ENCODE measurements at places on chromosomes 3 and 15.

DNA sequence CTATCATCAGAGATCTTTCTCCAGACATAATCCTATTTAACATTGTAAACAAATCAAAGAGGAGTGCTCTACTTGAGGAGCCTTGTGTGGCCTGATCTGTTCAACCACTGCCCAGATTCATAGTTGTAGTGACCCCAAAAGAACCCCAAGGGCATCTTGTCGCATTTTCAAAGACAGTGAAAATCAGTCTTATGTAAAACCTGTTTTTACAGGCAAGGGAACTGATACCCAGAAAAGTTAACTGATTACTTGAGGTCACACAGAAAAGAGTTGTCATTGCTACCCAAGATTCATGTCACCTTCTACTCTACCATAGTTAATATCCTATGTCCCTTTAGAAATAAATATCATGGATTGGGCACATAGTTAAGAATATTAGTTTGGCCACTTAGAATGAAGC lies 40.5 kb upstream of the ARPP21 start:
- no peak for DNase-seq

DNA sequence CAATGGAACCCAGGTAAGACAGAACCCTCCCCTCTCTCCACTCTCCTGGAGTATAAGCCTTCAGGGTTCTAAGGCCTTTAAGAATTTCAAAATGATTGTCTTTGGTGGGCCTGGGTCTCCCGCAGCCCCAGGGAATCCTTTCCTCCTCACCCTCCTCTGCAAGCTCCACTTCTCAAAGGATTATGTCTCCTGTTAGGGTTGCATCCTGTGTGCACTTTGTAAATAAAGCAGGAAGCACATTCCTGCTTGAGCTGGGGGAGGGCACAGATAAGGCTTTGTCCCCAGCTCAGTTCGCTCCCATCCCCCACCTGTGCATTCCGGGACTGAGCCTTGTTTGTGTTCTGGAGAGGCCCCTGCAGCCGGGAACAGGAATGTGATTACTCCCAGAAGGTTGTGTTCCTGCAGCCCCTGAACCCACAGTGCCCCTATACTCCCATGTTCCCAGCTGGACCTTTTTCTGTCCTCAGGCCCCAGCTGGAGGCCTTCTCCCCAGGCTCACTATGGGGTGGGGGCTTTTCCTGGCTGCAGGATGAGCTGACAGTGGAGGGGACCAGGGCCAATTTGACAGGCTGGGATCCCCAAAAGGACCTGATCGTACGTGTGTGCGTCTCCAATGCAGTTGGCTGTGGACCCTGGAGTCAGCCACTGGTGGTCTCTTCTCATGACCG lies 9.5 kb downstream of the TYRO3 start:
- DNase-seq = no peak

- no peak for DNase-seq
These were observed 298.6 kb upstream of the STT3B start for GRCh38 chr3:31234145-31234544.

DNA sequence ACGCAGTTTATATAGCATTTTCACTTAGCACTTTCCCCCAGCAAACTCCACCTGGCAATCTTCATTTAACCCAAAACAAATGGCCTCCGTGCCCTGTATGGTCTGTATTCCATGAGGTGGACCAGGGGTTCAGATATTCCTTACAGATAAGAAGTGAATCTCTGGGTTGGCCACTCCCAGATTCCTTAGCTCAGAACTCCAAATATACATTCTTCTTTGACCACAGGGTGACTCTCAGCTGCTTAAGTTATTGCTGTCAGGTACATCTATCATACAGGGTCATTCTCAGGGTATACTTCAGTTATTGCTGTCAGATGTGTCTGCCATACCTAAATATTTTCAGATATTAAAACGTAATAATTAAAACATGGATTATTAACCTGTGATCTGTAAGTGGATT lies 229.8 kb downstream of the TBL1XR1 start:
- DNase-seq = no peak
